ENCODE measurements at places on chromosomes 5 and 9.

DNA sequence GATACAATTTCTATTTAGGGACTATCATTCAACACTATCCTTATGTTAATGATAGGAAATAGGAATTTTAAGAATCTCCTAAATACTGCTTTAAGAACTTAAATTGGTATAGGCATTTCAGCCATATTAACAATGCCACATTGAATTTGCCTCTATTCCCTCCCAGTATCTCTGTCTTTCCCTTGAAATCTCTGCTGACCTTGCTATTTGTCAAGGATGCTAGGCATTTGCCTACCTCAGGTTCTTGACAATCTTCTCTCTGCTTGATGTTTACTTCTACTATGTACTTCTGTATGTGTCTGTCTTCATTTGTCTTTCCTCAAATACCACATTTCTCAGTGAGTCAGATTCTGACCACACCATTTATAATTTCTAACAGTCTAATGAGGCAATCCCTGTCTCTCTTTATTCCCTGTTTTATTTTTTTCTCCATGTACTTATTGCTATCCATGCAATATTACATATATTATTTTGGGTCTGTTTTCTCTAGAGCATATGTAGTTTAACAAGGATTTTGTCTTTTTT lies 1461.4 kb upstream of the CDH9 start:
- no peak for DNase-seq

- no peak for DNase-seq
Observed at GRCh38 chr5:141760193-141760592, 78.2 kb upstream of the ARAP3 start.

DNA sequence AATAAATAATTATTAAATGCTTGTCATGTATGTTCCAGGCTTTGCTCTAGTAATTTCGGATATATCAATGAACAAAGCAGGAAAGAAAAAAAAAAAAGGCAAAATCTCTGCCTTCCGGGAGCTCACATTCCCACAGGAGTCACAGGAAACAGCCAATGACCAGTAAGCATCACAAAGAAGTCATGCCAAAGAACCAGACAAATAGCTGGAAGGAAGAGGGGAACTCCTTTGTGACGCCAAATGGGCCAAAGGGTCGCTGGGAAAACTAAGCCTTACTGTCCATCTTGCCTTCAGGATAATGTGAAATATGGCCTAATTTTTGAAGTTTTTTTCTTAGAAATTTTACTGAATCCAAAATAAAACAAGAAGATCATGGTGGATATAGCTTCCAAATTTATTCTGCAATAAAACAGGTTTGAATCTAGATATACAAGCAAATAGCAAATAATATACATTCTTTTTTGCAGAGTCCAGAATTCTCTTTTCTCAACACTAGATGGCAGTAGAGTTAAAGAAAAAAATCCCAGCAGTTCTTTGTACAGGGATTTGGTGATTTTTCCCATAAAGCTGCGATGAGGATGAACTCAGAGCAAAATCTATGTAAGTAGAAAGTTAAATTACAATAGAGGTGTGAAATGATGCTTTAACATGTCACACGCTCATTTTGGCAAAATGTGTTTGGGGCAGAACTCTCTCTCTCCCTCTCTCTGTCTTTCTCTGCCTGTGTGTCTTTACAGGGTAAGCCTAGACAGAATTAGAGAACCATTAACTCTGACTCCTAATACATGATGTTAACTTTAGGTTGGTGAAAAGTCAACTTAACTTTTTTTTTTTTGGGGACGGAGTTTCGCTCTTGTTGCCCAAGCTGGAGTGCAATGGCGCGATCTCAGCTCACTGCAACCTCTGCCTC lies 60.0 kb upstream of the TUT7 start:
- DNase-seq: no peak

GRCh38 chr5:133662578-133662977 lies 50.2 kb upstream of the FSTL4 start:
- DNase-seq: no peak

DNA sequence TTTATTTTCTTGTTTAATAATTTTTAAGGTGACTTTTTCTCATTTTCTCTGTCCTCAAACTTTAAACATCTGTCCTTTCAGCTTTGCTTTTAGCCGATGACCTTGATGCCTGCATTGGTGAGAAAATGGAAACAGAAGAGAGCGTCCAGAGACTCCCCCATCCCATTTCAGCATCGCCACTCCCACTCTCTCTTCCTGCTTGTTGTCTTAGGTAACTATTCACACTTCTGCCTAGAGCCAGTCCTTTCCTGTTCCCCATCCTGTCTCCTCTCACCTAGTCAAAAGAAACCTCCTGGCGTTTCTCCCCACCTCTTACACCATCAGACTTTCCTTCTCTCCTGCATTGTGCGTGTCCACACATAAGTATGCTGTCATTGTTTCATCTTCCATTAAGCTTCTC lies 124.6 kb downstream of the MAST4 start:
- DNase-seq: no peak

GRCh38 chr9:71984831-71985281 lies 73.4 kb downstream of the C9orf85 start:
- no peak for DNase-seq

DNA sequence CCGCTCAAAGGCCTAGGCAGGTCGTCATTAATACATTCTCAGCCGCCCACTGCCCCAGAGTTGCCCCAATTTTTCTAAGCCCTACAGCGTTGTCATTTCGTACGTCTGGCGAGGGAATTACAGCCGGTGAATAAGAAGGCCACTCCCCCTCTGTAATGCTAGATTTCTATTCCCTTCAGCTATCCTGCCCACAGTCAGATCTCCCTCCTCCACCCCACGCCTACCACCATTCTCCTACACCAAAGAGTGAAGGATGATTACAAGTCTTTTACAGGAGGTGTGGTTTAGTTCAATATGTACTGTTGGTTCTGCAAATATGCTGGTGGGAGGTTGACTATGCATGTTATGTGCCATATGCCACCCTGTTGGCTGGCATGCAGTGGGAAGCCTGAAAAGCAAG lies 83.7 kb upstream of the SMIM15 start:
- no peak for DNase-seq

DNA sequence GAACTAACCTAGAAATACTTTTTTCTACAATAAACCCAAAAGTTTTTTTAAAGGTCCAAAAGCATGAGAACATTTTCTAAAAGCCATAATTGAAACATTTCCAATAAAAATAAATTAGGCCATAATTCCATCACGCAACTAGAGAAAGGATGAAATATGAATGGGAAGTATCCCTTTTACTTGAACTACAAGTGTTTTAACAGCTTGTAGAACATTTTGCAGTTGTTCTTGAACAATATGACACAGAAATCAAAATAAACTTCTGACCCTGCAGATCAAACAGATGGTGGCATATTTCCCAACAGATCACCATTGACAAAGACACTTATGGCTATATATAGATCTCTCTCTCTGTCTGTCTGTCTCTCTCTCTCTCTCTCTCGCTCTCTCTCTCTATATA lies 624.4 kb downstream of the PSAT1 start:
- DNase-seq: no peak

- no peak for DNase-seq
Observed at GRCh38 chr5:56116599-56117141, 116.5 kb downstream of the ANKRD55 start.

DNA sequence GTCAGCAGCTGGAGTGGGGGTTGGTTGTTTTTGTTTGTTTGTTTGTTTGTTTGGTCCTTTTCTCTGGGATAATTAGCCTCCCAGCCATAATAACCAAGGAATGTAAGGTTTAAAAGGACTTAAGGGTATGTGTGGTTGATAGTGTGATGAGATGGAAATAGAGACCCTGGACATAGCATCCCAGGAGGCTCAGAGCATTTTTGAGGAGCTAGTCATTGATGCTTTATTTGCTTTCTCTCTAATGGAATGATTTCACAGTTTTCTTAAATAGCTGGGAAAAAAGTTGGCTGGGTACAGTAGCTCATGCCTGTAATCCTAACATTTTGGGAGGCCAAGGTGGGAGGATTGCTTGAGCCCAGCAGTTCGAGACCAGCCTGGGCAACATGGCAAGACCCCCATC lies 45.1 kb downstream of the TTC1 start:
- DNase-seq: no peak

GRCh38 chr5:112685931-112686330 lies 51.8 kb upstream of the APC start:
- DNase-seq: no peak

DNA sequence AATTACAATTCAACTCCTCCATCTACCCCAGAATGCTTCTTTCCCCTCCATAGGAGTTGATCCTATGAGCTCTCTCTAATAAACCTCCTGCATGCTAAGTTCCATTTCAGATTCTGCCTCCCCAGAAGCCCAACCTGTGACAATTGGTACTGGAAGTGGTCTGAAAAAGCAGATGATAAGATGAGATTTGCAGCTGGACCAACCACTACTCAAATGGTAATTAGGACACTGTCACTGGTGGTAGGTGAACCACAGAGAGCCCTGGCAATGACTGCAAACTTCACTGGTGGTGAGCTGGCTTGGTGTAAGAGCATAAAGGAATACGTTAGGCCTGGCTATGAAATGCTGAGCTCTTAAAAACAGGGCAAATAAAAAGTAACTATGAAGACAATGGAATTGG lies 112.6 kb downstream of the ESM1 start:
- DNase-seq: no peak

DNA sequence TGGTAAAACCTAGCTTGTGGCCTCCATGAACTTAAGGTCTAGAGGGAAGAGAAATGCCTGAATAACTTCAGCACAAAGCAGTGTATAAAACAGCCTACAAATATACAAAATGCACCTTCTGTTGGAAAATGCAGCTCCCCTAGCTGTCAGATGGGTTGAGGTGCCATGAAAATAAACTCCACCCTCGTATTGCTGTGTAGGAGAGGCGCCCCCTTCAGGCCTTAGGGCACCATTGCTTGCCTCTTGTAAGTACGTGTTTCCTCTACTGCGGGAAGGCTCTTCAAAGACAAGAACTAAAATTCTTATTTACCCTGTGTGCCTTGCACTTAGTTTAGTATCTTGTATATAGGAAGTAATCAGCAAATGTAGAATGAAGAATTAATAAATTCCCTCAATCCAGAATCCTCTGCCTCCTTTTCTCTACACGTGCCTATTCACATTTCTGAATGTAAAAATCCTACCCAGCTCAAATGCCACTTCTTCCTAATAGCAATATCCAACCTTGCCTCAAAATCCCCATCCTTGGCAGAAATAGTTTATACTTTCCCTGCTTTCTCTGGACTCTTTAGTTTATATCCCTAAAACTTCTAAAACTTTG lies 393.7 kb upstream of the PDE4D start:
- DNase-seq: no peak

GRCh38 chr9:14358523-14358922 lies 44.6 kb upstream of the NFIB start:
- DNase-seq: no peak

DNA sequence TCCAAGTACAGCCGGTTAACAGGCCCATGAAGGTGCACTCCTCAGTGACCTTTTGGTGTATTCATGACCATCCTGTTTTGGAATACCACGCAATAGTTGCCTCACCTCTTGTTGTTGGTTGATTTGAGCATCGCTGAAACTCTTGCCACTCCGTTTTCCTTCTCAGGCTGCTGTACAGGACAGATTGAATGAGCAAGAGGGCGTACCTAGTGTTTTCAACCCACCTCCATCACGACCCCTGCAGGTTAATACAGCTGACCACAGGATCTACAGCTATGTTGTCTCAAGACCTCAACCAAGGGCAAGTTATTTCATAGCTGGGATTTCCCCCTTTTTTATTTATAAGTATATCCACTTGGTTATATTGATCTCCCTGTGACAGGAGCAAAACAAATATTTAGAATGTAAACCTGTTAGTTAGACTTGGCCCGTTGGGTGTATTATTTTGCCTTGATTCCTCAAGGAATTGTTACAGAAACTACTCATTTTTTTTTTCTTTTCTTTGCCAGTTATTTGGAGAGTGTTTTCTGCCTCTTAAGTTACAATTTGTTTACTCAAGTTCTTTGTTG lies 38.1 kb downstream of the FAF2 start:
- DNase-seq: no peak

- no peak for DNase-seq
Observed at GRCh38 chr5:111968459-111968858, 211.5 kb upstream of the NREP start.

DNA sequence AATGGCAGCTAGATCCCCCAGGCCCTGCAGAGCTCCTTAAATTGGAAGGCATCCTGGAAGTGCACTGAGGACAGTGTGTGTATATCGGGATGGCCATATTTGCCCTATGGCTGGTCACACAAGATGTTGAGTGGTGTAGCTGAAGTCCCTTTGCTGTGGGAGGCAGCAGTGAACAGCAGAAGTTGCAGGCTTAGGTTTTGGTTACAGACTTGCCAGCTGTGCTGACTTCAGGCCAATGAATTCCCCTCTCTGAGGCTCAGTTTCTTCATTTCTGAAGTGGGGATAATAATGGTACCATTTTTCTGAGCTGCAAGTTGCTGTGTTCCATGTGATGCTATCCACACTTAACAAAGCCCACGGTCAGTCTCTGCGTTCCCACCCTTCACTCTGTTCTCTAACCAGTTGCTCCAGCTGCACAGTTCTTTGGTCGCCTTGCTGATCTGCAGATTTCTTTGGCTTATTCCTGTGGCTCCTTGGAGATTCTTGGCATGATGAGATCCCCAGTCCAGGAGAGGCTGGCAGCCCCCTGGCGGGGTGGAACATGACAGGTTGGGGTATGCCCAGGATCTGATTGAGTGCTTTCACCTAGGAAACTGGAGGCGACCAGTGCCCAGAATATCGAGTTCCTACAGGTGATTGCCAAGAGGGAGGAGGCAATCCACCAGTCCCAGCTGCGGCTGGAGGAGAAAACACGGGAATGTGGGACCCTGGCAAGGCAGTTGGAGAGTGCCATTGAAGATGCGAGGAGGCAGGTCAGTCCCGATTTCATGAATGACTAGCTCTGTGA lies 6.5 kb upstream of the GLE1 start:
- DNase-seq: no peak

DNA sequence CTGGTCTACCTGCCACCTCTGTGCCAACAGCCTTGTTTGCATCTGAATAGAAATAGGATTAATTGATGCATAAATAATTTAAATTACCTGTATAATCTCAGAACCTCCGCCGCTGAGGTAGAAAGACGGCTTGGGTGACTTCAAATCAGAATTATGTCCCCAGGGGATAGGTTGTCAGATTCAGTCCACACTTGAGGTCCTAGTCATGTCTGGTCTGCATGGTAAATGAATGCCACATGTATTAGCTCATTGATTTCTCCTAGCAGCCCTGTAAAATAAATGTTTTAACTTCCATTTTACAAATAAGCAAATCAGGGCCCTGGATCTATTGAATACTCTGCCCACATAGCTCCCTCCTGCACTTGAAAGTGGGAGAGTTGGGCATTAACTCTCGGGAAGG lies 368.0 kb upstream of the WWC1 start:
- no peak for DNase-seq

- DNase-seq: no peak
Observed at GRCh38 chr5:1332461-1333001, 12.4 kb downstream of the CLPTM1L start.

DNA sequence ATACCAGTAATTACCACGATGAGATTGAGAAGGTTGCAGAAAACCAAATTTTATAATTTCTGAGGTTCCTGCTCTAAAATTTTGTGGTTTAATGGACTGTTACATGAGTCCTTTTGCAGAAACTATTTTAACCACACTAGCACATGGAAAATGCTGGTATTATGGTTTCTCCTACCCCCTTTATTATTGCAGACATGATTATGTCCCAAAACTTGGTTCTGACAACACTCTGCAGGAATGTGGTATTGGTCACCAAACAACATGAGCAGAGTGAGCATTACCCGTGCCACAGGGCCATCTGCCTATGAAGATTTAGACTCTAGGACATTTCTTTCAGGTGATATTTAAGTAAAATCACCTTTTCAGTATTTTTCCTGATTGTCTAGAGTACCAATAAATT lies 2.8 kb upstream of the ECM2 start:
- no peak for DNase-seq

- no peak for DNase-seq
Observed at GRCh38 chr9:37903647-37904444, at the start of gene SLC25A51. TSS of gene SLC25A51 (minus strand) at chr9:37904127. CDS start at chr9:37888550, 15,577 bp downstream.
